KBM-7 (cell line): ENCODE measurements at places on chromosomes 7 and 10.

DNA sequence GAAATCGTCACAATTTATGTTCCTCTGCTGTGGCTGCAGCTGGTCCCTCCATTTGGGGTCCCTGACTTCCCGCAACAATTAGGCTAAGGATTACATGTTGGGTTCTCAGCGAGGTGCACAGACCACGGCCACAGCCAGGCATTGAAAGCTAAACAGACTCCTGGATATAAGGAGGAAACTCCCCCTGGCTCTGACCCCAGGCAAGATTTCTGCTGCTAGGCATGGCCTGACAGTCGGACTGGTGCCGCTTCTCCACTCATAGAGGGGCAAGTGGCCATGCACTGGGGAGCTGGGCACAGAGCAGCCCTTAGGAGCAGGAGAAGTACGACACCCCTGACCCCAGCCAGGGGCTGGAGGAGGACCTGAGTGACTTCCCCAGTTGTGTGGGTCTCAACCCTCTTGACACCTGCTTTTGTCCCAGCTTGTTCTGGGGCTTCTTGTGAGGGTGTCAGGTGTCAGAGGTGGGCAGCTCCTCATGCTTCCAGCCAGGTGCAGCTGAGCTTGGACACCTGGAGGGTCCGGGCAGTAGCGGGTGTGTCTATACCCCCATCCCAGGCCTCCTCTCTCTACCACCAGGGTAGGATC, 38.3 kb downstream of the TSPAN15 start:
- no peak for DNase-seq

DNA sequence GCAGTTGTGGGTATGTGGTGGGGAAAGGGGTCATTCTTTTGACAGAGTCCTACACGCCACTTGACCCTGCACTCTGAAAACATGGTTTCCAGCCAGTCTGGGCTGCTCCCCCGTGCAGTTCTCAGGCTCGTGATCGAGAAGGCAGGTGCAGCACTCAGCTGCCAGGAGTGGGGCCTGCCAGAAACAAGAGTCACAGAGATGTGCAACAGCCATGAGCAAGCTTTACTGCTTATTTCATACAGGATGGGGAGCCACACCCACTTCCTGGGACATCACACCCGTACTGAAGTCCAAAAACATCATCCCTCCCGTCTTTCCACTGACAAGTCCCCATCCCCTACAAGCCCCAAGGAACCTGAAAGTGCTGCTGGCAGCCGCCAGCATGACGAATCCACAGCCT, 9.3 kb downstream of the ATG9B start:
- DNase-seq: no peak

GRCh38 chr10:36783400-36783799, 342.0 kb upstream of the ANKRD30A start:
- DNase-seq: no peak

- DNase-seq: no peak
Measured at GRCh38 chr7:148505645-148506375, 84.8 kb upstream of the C7orf33 start.

- DNase-seq: no peak
Measured at GRCh38 chr7:123594813-123595241, 6.8 kb upstream of the ASB15 start.

DNA sequence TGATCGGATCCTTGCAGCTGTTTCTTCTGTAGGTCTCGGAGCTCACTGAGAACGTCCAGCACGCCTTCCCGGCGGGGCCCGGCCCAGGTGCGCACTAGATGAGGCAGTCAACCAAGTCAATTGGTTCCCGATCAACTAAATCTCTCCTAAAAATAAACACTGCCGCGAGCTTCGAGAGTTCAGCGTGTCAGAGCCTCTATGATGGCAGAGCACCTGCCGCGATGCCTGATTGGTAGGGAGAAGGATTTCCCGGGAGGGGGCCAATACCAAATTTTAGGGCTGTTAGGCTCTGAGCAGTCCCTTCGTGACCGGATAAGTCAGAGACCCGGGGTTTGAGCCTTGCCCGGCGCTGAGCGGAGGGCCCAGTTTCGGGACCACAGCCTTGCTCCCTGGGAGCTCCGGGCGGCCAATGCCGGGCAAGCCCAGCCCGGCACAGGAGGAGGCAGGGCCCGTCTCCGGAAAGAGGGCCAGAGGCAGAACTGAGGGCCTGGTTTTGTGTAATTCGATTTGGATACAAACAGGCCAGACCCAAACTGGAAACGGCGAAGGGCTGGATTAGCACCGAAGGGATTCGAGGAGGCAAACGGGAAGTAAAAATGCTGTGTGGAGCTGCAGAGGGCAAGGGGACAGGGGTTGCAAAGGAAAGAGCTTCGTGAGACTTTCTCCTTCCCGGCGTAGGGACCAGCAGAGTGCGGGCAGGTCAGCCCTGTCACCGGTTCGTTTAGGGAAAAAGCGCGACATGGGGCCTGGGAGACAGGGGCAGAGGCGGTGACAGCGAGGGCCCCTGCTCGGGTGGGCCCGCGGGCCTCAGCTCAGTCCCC, 569 bp downstream of the SLC26A5 start:
- DNase-seq: no peak

- DNase-seq: no peak
Measured at GRCh38 chr10:71063401-71063800, 149.0 kb upstream of the UNC5B start.

GRCh38 chr10:56449770-56450169, 88.7 kb upstream of the ZWINT start:
- DNase-seq: peak; percentile 11

DNA sequence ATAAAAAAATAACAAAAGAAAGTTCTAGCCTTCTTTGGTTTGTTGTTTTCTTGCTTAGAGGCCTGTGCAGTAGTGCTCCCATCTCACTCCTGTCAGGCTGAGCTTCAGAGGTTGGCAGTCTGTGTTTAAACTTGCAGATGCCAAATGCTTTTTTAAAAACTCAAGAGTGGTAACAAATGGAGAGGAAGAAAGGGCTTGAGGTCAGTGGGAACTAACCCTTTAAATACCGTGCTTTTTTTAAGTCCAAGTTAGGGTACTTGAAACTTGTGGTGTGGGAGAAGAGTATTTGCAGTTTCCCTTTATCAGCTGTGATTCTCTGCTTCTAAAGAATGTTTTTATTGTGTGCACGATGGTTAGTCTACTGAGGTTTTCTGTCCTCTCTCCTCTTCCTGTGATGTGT, 29.4 kb downstream of the ZRANB1 start:
- no peak for DNase-seq
